ENCODE measurements at places on chromosomes 16 and 17.

DNA sequence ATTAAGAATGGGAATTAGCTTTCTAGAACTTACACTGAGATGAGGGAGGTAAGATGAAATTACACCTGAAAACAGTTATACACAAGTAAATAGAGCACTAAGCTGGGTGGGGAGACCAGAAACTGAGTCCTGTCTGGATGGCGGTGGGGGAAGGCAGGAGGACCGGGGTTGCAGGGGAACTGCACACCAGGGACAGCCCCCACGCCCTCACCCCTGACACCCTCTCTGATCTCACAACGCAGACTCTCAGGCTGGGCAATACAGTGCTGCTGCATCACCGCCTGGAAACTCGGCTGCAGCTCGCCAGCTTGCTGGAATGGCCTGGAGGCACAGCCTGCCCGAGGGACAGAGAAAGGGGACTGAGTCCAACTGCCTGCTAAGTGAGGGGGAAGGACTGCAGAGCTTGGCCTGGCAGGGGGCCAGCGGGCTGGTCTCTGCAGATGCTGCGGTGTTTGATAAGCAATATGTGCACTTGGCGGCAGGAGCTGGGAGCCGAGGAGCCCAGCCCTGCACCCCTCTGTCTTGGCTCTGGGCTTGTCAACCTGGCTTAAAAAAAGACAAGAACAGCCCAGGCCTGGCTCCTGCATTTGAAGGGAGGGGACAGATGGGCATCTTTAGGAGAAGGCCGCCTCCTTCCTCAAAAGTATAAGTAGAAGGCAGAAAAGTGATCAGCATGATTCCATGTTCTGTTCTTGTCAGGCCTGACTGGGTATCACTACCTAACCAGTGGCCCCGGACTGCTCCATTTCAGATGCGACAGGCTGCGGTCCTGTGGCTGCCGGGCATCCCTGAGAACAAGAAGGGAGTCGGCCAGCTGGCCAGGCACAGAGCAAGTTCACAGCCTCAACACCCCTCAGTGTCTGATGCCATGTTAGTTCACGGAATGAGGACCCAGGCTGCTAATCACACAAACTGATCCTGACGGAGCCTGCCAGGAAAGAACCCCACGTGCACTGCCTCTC lies 30.2 kb downstream of the SPHK1 start:
- DNase-seq, result no peak

DNA sequence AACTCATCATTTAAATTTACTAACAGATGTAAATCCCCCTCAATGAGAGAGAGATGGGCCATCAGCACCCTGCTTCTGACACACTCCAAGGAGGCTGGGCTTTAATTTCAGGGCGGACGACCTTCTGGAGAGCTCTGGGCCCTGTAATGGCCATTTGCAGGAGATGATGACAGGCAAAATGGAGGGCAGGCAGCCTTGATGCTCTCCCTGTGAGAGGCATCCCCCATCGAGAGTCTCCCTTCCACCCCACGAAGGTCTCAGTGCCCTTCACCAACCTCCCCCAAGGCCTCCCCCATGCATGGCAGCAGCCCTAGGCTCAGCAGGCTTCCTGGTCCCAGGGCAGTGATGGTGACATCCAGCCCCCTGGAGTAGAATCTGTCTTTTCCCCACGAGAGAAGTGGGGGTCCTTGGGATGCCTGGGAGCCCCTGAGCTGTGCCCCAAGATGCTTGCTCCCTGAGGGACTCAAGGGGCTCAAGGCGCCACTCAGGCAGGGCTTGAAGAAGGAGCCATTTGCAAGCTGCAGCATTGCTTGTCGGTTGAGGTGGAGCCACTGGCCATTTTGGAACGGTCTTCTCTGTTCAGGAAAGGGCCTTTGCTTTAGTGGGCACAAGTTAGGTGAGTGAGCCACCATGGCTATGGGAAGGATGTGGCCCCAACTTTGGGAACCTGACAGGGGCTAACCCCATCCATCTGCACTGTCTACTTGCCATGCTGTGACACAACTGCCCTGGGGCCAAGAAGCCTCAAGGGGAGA lies 82.6 kb downstream of the C16orf78 start:
- DNase-seq, result no peak

- DNase-seq, result no peak
These were observed 22.5 kb upstream of the TBX2 start for GRCh38 chr17:61376931-61377838.

DNA sequence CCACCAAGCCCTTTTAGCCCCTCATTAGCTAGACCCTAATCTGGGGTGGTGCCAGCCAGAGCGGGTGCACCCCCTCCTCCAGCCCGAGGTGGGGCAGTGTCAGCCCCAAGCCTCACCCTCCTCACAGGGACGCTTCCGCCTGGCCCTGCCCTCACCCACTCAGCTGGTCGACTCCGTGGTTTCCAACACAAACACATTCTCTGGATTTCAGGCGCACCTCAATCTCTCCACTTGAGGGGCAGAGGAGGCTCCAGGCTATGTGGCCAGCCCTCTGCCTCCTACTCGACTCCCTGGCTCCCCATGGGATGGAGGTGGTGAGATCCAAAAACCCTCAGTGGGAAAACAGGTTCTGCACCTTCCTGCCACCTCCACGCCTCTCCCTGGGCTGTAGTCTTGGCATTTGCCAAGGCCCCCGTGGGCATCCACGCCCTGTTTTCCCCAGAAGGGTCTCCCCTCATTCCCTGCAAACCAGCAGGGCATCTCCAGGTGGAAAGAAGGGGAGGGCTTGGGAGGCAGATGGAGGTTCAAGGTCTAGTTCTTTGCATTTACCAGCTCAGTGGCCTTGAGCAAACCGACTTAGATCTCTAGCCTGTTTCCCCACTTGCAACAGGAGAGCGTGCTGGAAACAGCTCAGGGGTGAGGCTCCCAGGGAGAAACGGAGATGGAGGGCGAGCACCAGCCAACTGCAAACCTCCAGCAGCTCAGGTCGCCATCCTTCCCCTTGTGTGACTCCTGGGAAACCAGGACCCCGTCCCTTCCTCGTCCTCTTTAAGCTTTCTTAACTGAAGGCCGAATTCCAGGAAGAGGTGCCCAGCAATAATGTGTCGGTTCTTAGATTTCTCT lies 1.7 kb downstream of the EMP2 start:
- DNase-seq, result no peak

DNA sequence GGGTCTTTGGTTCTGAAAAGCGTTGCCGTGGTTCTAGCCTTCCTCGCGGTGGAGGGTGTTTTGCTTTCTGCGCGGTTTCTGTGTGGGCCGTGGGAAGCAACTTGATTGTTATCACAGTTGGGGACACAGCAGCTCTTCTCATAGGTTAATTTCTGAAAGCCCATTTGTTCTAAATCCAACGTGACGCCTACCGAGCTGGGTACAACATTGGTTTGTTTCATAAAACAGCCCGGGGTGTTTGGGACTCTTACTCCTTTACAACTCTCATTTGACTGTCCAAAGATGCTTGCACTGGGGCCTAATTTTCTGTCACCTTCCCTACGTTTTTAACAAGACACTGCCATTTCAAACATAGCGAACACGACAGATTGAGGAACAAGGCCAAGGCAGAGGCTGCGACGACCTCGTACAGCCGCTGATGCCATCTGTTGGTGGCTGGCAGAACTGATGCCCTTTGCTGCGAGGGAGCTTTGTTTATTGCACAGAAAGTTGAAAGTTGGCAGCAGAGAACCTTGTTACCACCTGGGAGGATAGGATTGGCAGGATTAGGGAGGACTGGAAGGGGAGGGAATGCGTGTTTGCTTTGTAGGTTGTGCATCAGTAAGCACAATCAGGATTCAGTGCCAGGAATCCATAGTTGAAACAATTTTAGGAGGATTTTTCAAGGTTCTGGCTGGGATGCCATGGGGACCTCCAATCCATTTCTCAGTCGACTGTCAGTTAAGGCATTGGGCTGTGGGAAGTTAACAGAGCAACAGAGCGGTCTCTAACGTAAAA lies 98.3 kb downstream of the PITPNC1 start:
- DNase-seq, result peak; percentile 87

DNA sequence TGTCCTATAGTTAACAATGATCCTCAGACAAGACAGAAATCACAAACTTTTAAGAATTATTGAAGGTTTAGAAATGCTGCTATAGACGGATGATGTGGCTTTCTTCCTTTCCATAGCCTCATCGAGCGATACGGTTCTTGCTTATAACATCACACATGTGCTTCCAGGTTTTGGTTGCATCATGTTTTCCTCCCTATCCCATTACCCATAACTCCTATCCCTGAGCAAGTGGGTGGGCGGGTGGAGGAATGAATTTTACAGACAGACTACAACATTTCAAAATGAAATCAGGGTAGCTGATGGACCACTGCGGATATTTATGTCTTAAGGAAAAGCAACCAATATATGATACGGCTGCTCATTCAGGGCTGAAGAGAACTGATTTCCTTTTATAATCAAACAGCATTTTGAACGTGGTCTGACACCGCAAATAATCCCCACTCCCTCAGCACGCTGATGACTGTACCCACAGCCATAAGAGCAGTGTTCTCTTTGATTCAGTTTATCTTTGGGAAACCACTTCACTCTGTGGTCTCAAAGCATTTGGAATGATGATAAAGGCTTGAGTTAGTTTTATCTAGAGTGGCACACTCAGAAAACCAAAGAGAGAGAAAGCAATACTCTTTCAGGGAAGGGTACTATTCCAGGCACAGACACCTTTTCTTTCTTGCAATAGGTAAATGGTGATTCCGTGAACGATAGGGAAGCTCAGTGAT lies 4.6 kb upstream of the AKTIP start:
- DNase-seq, result no peak

Measured in activated CD4-positive, alpha-beta T cell treated with anti-CD3 and anti-CD28 coated beads, Interleukin-10, Interleukin-2, amounts not matched to agents 100 ng/mL and 50 ng/mL, durations not matched to agents 16 hours and 8 hours (primary cell).